ENCODE measurements at places on chromosomes 4 and X.
A peak's percentile ranks its signal among the peaks of the same experiment; 100 is the strongest.

GRCh38 chr4:149056615-149057014, 614.4 kb upstream of the NR3C2 start:
- no peak for DNase-seq

DNA sequence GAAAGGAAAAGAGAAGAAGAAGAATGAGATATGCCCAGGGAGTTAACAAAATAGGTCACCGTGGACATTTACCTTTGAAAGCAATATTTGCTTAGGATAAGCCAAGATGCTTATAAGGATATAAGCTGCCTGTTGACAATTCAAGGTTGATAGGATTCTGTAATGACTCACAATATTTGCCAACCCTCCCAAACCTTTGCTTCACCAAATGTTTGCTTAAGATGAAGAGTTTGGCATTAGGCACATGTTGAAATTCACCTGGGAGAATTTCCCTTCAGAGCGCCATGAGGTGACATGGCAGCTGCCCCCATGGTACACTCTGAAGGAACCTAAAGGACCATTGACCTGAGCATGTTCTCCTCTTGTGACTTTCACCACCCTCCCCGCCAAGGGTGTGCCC, 4.6 kb downstream of the PALLD start:
- DNase-seq, result no peak

GRCh38 chr4:44674471-44674870, 3.7 kb upstream of the GUF1 start:
- DNase-seq, result no peak

DNA sequence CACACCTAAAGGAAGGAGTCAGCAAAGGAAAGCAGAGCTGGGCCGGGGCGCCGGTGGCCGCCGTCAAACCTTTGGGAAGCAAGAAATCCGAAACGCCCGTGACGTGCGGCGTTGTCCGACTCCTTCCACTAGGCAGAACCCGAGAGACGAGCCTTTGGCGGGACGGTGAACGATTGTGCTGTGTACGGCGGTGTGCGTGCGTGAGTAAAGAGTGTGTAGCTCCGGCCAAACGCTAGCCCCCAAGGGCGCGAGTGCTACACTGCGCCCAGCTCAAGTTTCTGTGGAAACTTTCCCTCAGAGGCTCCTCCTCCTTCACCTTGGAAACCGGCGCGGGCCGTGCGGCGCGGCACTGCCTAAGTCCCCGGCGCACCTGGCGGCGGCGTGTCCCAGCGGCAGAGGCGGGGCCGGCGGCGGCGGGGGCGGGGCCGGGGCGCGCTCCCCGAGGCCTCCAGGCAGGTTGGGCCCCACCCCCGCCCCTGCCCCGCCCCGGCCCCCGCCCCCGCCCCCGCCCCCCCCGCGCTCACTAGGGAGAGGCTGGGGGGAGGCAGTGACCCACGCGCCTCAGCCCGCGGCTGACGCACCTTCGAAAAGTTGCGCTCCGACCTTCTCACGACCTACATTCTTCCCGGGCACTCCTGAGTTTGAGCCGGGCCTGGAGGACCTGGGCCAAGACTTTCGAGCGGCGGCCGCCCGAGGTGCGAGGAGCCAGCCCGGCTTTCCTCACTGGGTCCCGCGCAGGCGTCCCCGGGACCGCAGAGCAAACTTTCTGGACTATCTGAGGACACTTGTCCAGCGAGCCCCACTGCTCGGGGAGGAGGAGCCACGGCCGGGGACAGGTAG, at the start of gene FHIP1A:
FHIP1A (plus strand) TSS at position 547 of the 840 bp plus-strand sequence. CDS start 157,084 bp downstream, outside the sequence.
- peak; percentile 23 for DNase-seq

DNA sequence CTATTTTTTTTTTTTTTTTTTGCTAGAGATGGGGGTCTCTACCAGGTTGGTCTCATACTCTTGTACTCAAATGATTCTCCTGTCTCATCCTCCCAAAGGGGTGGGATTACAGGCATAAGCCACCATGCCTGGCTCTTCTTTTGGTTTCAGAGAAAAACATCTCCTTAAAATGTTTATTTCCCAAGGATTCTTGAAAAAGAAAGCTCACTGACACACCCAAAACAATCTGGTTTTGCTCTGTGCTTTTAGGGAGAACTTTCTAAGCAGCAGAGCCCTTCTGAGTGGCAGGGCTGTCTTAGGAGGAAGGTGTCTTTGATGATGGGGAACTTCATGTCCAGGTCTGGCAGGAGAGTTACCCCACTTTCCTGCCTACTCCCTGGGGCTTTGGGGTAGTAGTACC, 1.2 kb downstream of the SOD3 start:
- DNase-seq, result no peak

DNA sequence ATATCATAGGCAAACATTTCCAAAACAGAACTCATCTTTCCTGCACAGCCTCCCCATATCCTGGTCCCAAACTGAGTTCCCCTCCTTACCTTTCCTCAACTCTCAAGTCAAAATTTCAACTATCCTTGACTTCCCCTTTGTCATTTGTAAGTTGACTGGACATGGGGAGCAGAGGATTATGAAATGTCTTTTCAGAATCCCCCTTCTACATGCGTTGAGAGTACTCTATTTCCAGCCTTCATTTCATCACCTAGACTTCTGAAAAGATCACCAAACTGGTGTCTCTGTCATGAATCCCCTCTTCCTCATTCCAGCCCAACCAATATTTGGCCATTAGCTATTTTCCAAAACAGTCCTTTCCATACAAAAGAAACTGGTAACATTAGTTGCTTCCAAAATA, 95.2 kb downstream of the SYNPO2 start:
- DNase-seq, result no peak

- DNase-seq, result no peak
These were observed 160.9 kb downstream of the RTL9 start for GRCh38 chrX:110519501-110519900.

- DNase-seq, result no peak
These were observed 22.6 kb downstream of the SLC25A4 start for GRCh38 chr4:185165605-185166063.

GRCh38 chr4:80249144-80249543, 17.3 kb upstream of the FGF5 start:
- no peak for DNase-seq

DNA sequence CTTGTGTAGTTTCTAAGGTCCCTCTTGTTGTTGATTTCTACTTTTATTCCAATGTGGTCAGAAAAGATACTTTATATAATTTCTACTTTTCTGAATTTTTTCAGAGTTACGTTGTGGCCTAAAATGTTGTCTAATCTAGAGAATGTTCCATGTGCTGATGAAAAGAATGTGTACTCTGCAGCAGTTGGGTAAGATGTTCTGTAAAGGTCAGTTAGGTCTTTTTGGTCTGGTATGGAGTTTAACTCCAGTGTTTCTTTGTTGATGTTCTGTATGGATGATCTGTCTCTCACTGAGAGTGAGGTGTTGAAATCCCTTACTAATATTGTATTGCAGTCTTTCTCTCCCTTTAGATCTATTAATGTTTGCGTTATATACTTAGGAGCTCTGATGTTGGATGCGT, 37.0 kb upstream of the GPRIN3 start:
- DNase-seq, result no peak

- DNase-seq, result no peak
These were observed 9.8 kb downstream of the GUCY1A1 start for GRCh38 chr4:155676430-155676825.

- DNase-seq, result no peak
These were observed 30.5 kb upstream of the ENPP6 start for GRCh38 chr4:184248216-184248615.

DNA sequence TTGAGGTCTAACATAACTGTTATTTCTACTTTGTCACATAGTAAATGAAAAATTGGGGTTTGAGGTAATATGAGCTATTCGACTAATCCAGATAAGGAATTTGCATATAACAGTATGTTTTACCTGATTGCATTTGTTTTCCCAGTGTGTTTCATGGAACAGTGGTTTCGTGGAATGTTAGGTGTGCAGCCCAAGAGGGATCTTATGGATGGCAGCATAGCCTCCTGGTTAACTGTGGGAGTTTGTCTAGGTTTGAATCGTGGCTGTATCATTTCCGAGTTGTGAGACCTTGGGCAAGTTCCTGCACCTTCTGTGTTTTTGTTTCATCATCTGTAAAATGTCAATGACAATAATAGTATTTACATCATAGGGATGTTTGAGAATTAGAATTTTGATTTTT, 7.9 kb downstream of the BMPR1B start:
- DNase-seq, result no peak

DNA sequence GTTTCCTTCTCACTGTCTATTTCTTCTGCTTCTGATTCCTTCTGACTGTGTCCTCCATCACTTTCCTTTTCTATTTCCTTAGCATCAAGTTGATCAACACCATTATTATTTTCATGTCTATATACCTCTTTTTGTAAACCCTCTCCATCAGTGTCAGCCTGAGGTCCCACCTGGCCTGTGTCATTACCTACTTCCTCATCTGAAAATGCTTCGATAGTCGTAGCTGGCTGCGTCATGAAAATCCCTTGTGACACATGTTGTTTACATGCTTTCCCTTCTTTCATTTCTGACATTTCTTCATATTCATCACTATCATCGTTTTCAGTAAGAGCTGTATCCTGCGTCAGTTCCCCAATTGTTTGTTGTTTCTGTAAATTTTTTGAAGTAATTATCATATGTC, 39.6 kb downstream of the RPGR start:
- no peak for DNase-seq

GRCh38 chr4:182062936-182063335, 180.3 kb upstream of the TENM3 start:
- no peak for DNase-seq

DNA sequence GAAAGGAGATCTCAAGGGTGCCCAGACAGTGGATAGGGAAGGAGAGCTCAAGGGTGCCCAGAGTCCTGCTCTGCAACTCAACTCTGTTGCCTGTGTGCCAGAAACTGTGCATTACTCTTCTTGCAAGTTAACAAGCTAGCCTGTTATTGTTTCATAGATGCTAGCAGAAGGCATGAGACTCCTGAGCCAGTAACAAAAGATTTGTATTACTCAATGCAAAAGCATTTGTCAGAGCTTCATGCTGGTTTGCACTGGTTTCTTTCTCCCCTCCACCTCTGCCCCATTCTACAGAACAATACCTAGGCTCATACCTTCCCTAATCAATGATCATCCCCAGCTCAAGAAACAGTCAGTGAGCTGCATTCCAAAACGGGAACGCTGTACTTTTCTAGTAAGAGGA, 124.5 kb upstream of the NEIL3 start:
- no peak for DNase-seq

GRCh38 chr4:95898226-95898625, 58.3 kb downstream of the PDHA2 start:
- DNase-seq, result no peak

Data from occipital lobe (tissue), 3 donors.